ENCODE measurements at places on chromosomes 1 and 21. TPM values are rescaled to one million over a fixed set of nuclear protein-coding genes. Genes with fewer than 3 reads are reported as not detected.

The DAB1 gene
- total RNA-seq, result 0.15 TPM

The SLC35D1 gene
- total RNA-seq, result 21.0 TPM

The B4GALT3 gene
- total RNA-seq, result 58.4 TPM

The RNASEL gene
- total RNA-seq, result 6.0 TPM

The LCE1D gene
- not detected for total RNA-seq

The GLMP gene
- total RNA-seq, result 37.5 TPM

The GBP7 gene
- not detected for total RNA-seq
